Cortex of kidney (tissue), 1 donor: ENCODE measurements at places on chromosomes 5 and 9.

DNA sequence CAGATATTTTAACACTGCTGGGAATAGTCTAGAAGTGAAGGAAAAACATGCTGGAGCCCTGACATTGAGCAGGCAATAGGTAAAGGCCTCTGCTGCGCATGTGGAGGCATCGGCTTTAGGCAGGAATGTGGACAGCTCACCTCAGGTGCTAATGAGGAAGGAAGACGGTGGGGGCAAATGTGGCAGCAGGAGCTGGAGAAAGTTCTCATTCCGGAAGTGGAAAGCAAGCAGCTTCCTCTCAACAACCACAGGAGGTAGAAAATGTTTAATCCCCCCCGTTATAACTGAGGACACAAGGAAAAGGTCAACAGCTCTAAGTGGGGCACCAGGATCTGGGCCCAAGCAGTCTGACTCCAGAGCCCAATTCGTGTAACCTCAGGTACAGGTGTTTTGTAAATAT lies 7.6 kb upstream of the RPS14 start:
- DNase-seq: no peak

GRCh38 chr5:32241034-32241783 lies 67.1 kb upstream of the GOLPH3 start:
- DNase-seq: no peak

DNA sequence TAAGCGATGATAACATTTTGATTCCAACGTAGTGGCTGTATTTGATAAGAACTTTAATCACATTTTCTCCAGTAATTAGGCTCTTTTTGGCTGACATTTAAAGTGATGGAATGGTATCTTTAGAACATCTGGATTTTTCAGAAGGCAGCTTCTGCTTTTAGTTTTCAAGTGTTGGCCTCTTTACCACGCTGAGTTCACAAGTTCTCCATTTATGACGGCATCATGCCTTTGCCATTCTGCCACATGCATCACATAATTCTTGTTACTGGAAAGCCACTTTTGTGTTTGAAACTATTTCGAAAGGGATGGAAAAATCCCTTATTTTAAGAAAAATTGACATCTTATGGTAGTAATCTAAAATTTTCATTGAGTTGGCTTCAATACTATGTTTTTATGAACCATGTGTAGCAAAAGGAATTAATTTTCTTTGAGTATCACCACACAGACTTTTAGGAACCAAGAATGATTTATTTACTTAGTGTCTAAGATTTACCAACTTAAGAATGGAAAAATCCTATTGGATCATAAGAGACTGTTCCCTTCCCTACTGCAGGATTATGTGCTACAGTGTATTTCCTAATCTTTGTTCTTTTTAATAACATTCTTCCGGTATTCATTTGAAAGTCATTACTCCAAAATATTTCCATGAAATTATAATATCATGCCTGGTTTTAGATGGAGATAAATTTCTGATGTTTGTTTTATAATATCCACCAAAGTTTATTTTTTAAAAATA lies 344.2 kb downstream of the ADGRV1 start:
- DNase-seq: no peak

DNA sequence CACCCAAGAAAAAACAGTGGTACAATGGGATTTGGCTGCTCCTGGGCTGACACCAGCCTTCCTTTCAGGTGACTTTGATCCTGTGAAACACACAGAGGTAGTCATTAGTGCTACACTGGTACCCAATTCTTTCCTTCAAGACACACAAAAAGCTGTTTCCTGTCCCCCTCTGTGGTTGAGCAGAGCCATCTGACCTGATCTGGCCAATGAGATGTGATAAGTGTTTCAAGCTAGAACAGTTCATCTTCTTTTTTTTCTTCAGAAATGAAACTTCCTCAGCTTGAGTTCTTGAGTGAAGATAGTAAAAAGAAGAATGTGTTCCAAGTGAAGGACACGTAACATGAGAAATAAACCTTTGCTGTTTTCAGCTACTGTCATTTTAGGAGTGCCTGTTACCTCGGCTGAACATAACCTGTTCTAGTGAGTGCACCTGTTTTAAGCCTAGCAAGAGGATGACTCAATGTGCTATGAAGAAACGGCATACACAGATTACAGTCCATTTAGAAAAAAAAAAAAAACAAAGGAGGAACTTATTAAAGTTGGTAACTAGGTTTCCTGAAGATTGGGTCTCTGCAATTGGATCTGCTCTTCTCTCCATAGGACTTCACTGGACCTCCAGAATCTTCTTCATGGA lies 287.8 kb downstream of the GAS1 start:
- DNase-seq: no peak

- DNase-seq: no peak
These were observed 64.5 kb upstream of the SLC30A5 start for GRCh38 chr5:69029292-69029691.

GRCh38 chr5:55665065-55665464 lies 47.1 kb downstream of the SLC38A9 start:
- DNase-seq: no peak

- no peak for DNase-seq
These were observed 164.8 kb downstream of the HSD17B3 start for GRCh38 chr9:96136992-96137670.

DNA sequence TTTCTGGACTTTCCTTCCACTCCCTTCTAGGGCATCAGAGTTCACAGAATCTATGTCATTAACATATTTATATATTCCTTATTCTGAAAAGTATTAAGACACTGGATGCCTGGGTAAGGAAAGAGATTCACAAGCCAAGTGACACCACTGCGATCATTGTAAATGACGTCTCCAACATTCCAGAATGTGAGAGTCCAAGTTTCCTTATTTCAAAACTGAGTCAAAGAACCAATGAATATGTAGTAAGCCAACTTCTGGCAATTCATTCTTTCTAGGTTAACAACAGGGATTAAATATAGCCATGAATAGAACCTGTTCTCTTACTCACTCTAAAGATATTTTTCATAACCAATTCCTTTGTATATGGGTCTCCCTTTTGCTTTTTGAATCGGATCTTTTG lies 18.1 kb downstream of the RAI14 start:
- DNase-seq: no peak
